HS-27A (cell line): ENCODE measurements at places on chromosomes 3 and 15.

GRCh38 chr3:14392803-14393319 lies 9.5 kb upstream of the SLC6A6 start:
- no peak for DNase-seq

DNA sequence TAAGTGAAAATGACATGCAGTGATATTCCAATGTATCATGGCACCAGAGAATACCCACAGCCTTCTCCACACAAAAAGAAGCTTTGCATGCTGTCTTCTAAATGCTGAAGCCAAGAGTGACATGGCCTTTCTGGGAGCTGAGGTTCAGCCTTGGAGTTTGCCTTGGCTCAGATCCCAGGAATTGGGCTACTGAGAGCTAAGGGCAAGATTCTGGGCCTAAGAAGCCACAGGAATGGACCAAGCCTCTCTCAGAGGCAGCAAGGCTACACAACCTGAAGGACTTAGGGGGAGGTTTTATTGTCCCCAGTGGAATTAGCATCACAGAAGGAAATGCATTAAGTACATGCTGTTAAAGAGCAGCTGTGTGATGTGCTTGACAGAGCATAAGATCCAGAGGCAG lies 1078.5 kb downstream of the TUSC7 start:
- peak; percentile 88 for DNase-seq

DNA sequence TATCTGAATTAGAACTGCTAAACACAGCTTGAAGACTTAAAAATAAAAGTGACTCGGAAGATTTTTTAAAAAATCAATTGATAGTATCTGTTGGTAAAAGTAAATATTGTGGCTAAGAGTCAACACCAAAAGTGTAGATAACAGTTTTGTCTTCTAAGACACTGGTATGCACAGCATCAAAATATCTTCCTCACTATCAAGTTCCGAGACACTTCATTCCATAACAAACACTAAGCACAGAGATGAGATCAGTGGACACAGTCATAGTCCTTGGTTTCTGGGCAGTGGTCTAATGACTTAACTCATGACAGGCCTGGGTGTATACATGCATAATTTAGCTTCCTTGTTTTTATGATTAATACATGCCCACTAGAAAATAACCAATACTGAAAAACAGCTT lies 63.2 kb downstream of the PXYLP1 start:
- DNase-seq = no peak

- no peak for DNase-seq
These were observed 576.3 kb upstream of the NECTIN3 start for GRCh38 chr3:110495201-110495927.

DNA sequence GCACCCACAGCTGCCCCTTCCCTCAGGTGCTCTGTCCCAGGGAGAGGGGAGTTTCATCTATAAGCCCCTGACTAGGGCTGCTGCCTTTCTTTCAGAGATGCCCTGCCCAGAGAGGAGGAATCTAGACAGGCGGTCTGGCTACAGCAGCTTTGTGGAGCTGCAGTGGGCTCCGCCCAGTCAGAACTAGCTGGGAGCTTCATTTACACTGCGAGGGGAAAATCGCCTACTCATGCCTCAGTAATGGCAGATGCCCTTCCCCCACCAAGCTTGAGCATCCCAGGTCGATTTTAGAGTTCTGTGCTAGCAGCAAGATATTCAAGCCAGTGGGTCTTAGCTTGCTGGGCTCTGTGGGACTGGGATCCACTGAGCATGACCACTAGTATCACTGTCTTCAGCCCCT lies 181.2 kb upstream of the RARB start:
- DNase-seq = no peak

DNA sequence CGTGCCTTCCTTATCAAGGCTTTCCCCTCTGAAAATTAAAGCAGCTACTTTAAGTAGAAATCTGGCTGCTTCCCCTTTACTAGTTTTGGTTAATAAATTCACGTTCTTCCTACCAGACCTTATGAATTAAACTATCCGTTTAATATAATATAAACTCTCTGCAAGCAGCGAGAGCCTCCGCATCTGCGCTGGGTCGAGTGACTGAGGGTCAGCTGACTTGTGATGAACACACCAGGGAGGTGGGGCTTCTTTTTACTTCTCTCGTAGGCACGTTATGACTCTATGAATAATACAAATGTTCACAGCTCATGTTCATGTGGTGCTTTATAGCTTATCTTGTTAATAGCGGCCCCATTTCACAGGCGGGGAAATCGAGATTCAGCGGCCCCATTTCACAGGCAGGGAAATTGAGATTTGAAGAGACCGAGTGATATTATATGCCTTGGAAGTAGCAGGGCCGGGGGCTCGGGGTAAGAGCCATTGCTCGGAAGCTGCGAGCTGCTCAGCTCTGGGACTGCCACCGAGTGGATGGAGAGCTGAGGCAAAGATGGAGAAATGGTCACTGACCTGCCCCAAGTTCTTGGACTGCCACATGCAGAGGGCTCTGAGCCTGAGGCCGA lies 8.3 kb downstream of the MUC4 start:
- DNase-seq = no peak

DNA sequence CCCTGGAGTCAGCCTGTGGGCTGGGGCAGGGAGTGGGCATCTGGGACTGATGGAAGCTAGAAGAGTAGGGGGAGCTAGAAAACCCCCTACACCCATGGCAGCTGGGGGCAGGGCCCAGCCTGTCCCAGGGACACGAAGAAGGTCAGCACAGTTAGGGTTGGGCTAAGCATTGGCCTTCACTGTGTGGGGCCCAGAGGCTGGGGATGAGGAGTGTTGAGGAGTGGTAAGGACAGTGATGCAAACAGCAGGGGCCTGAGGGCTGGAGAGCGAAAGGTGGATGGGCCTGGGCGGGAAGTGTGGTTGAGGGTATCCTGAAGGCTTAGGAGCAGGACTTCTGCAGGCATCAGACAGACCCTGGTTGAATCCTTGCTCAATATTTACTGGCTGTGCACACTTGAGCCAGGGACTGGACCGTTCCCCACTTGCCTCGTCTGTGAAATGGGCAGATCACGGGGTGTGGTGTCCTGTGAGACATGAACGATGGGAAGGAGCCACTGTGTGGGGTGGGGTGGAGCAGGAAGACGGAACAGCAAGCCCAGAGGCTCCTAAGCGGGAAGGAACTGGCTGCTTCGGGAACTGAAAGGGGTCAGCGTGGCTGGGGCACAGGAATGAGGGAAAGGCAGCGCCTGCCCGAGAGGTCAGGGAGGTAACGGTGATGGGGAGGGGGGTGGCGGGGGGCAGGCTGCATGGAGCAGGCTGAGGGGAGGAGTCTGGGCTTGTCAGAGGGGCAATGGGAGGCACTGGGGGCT lies 7.3 kb downstream of the PRKCD start:
- DNase-seq = no peak

DNA sequence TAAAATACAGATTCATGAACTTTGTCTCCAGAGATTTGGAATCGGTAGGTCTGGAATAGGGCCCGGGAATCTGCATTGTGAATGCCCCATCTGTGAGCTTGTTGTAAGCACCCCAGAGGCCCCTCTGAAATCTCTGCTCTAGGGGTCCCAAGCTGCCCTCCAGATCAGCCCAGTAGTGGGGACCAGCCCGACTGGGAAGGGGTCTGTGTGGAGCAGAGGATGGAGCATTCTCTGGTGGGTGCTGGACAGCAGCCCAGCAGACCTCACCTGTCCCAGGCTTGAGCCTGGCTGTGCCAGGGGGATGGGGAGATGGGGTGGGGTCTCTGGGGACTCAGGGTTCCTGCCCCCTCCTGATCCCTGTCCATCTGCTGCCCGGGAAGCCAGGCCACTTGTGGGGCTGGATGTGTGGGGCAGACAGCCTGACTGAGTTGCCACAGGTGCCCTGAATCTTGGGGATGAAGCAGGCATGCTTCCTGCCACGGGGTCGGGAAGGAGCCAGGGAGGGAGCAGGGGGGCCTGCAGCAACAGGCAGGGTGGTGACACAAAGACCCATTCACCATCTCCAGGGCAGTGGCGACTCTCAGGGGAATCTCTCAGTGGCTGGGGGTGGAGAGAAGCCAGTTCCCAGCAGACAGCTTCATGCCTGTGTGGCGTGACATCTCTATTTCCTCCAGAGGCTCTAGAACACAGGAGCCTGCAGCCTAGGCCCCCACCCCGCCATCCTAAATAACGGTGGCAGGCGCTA lies 99.3 kb downstream of the WNT7A start:
- DNase-seq = no peak

GRCh38 chr3:58556761-58557221 lies 19.8 kb upstream of the ACOX2 start:
- DNase-seq = no peak

DNA sequence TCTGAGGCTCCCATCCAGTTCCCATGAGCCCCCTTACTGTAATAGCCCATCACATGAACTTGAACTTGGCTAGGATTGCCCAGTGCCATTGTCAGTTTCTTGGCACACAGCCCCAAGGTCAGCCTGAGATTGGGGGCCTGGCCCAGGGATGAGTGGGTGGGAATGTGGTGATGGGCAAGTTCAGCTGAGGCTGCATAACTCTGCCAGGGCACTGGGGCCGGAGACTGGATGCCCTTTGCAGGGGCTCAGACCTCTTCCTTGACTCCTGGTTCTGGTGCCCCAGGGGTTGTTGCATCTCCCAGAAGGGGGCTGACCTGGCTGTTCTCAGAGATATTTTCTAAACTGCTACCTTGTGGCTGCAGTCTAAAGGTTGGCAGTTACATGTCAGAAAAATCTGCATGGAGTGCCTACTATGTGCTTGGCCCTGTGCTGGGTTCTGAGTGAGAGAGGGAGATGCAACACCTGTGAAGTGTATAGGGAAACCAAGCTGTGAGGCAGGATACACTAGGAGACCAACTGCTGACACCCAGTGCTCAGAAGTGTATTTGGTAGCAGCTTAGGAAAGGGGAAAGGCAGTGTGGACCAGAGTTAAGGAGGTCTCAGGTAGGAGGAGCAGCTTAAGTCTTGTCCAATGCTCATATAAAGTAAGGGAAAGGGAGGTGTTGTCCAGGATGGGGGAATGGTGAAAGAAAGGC lies 74.8 kb upstream of the PRR23C start:
- no peak for DNase-seq

DNA sequence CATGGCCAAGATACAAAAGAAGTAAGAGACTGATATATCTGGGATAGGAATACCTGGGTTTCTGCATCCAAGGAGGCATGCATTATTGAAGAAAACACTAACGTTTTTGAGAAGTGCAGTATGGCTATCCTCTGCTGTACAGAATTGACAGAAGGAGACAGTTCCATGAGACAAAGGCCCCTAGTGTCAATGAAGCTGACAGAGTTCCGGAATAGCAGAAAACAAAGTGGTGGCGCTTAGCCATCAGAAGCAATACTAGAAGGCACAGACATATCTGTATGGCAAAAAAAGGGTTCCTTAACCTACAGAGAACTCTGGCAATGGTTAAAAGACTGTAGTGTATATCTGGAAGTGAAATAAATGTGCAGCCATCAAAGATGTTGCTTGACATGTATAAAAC lies 77.8 kb downstream of the VGLL3 start:
- DNase-seq = no peak

GRCh38 chr3:133895208-133896001 lies at the start of gene RAB6B:
RAB6B (minus strand) TSS chr3:133895882; CDS start chr3:133895466, 416 bp downstream.
- no peak for DNase-seq

- no peak for DNase-seq
These were observed at the start of gene C2CD4A for GRCh38 chr15:62066663-62067447. C2CD4A (plus strand) TSS chr15:62066977; CDS start chr15:62067614, 637 bp downstream.

DNA sequence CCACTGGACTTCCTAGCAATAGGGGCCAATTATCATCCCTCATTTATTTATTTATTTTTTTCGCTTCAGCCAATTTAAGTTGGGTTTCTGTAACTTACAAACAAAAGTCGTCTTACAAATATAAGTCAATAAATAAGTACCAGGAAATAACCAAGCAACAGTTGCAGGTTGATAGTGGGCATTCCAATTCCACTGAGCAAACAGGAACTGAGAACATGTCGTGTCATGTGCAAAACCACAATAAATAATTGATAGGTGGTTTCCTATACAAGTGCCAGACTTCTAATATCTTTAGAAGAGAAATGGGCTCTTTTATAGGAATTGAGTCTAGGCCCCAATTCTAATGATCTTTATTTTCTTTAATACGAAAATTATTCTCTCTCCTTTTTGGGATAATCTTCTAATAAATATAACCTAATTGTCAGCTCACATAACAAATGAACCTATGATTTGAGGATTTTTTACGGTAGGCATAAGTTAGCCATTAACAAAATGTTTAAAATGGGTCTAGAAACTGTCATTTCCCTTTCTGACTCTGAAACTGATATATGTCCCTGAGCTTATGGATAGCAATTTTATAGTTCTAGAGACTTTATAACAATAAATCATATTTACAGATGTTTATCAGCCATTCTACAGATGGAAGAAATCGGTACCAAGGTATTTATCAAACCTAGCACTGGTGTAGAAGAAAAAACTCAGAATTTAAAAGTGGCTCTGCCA lies 571.8 kb downstream of the FOXP1 start:
- no peak for DNase-seq

DNA sequence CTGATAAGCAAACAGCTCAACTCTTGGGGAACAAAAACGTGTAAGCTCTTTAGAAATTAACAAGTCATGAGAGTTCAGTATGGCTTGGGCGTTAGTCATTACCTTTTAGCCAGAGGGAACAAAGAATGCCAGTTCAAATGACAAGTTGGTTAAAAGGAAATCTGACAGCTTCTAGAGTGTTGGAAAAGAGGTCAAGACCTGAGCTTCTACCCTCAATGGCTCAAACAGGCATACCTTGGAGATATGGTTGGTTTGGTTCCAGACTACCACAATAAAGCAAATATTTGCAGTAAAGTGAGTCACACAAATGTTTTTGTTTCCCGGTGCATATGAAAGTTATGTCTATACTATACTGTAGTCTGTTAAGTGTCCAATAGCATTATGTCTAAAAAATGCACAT lies 136.1 kb downstream of the CACNA1D start:
- no peak for DNase-seq

GRCh38 chr15:25416693-25417092 lies 22.1 kb downstream of the UBE3A start:
- no peak for DNase-seq

DNA sequence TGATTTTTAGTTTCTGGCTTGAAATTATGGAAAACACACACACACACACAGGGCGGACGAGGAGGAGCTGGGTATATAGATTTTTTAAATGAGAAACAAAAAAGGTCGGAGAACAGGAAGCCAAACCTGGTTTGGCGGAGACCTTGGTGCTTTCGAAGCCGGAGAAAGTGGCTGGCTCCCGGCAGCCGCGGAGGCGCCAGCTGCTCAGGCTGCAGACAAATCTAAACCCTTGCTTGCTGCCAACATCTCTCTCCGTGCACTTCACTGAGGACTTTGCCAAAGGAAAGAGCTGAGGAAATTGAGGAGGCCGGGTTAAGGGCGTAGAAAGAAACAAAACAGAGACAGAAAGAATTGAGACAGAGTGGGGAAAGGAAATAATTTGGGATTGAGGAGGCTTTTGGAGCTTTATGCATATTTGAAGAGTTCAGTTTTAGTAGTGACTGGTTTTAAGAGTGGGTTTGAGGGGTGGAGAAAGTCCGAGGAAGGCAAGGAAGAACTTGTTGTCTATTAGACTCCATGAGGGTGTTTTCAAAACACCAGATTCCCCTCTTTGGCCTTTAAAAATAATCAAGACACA lies 2.2 kb downstream of the ZIC1 start:
- no peak for DNase-seq

GRCh38 chr3:42778644-42779043 lies 5.6 kb upstream of the CCDC13 start:
- no peak for DNase-seq

- DNase-seq = no peak
These were observed 254.7 kb downstream of the EDEM1 start for GRCh38 chr3:5442106-5442785.
